ENCODE measurements at places on chromosomes 4 and X.

DNA sequence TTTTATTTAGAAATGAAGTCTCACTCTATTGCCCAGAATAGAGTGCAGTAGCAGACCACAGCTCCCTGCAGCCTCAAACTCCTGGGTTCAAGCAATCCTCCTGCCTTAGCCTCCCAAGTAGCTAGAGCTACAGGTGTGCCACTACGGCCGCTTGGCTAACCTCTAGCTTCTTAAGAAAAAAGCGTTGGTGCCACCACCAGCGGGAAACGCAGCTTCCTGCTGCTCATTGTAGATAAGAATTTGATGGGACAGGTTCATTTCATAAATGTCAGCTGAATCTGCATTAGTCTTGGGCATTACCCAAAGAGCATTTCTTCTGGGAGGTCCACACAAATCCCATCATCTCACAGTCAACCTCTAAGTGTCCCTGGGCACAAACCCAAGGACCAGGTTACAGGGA, 33.2 kb upstream of the NAP1L5 start:
- DNase-seq: no peak

GRCh38 chr4:55625835-55626234, 10.3 kb downstream of the NMU start:
- no peak for DNase-seq

DNA sequence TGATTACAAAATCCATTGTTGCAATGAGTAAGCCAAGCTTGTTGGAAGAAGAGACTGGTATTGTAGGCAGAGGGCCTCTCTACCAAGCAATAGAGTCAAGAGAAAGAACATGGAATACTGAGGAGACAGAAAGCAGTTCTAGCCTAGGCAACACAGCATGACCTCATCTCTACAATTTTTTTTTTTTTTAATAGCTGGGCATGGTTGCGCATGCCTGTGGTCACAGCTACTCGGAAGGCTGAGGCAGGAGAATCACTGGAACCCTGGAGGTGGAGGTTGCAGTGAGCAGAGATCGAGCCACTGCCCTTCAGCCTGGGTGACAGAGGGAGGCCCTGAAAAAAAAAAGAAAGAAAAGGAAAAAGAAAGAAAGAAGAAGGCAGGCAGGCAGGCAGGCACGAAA, 11.7 kb upstream of the ZBTB33 start:
- no peak for DNase-seq

DNA sequence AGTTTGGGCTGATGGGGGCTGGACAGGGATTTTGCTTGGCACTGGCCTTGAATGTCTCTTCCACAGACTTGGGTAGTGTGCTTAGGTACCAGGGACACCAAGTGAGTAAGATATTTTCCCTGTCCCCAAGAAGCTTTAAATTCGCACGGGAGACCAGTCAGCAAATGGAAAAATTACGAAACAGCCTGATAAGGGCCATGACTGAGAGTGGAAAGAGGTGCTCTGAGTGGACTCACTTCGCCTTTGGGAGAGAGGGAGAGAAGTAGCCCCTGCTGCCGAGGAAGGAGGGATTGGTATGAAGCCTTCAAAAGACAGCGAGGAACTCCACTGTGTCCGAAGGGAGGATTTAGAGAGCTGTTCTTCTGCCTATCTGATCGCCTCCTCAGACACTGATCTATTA, 2.6 kb downstream of the LSM6 start:
- DNase-seq: no peak

- DNase-seq: peak; percentile 52
Measured at GRCh38 chr4:184437565-184438265, 36.6 kb downstream of the IRF2 start.

GRCh38 chr4:18961266-18961665, 939.7 kb upstream of the LCORL start:
- no peak for DNase-seq

GRCh38 chr4:169201222-169202144, 69.3 kb downstream of the SH3RF1 start:
- no peak for DNase-seq

GRCh38 chrX:46456125-46456922, 88.9 kb downstream of the ZNF674 start:
- DNase-seq: no peak

- no peak for DNase-seq
Measured at GRCh38 chrX:123959281-123960063, 2.0 kb upstream of the STAG2 start.

DNA sequence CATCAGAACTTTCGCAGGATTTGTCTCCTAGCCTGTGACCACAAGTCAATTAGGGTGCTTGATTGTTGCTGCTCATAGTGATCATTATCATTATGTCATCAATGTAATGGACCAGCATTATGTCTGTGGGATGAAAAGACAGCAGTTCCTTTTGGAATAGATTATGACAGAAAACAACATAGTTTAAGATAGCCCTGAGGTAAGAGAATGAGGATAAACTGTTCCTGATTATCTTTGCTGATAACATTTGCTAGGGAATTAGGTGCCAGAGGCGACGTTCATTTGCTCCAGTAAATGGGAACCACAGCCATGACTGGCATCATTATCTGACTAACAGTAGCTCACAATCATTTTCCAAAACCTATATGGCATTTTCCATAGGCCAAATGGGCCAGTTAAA, 12.7 kb upstream of the THOC2 start:
- no peak for DNase-seq

GRCh38 chrX:9955506-9955905, 11.7 kb upstream of the CLDN34 start:
- DNase-seq: no peak

GRCh38 chr4:79178760-79179159, 147.1 kb downstream of the NAA11 start:
- no peak for DNase-seq

DNA sequence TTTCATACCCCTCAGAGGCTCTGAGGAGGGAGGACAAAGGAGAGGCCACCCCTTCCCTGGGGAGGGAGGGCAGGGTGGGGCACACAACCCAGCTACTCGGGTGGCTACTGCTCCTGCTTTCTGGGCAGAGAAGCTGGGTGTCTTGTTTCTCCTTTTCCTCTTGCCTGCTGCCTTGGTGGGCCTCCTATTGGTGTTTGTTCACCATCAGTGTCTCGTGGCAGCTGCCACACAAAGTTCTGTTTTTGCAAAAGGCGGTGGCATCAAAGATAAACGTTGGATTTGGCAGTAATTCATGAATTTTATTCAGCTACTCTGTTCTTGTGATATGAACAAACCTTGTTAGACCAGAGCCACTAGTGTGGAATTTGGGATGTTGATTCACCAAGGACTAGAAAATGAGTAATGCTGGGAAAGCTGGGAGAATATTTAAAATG, 153.0 kb upstream of the SCML1 start:
- DNase-seq: no peak

GRCh38 chr4:29405116-29405515, 1315.1 kb upstream of the PCDH7 start:
- no peak for DNase-seq

- DNase-seq: no peak
Measured at GRCh38 chrX:20271730-20272129, 5.0 kb upstream of the RPS6KA3 start.

GRCh38 chr4:41644288-41644914, 104.1 kb downstream of the PHOX2B start:
- DNase-seq: no peak

DNA sequence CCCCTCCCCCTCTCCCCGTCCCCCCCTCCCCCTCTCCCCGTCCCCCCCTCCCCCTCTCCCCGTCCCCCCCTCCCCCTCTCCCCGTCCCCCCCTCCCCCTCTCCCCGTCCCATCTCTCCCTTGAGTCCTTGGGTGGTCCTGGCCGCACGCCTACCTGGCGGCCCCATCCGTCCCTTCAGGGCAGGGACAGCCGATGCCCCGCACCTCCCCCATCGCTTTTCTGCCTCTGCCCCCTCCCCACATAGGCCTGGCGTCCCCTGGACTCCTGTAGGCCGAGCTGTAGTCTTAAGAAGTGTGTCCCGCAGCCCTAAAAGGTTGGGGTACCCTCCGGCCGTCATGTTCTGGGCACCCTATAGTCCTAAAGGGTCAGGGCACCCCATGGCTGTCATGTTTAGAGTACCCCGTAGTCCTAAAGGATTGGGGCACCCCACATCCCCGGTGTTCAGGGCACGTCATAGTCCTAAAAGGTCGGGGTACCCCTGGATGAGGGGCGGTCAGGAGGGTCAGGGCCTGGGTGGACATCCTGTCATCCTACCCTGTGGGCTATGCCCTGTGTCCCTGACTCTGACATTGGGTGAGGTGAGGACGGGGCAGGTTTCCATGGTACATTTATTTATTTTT, 10.8 kb upstream of the GTPBP6 start:
- DNase-seq: no peak

- DNase-seq: no peak
Measured at GRCh38 chrX:39725928-39726619, 371.7 kb downstream of the BCOR start.

DNA sequence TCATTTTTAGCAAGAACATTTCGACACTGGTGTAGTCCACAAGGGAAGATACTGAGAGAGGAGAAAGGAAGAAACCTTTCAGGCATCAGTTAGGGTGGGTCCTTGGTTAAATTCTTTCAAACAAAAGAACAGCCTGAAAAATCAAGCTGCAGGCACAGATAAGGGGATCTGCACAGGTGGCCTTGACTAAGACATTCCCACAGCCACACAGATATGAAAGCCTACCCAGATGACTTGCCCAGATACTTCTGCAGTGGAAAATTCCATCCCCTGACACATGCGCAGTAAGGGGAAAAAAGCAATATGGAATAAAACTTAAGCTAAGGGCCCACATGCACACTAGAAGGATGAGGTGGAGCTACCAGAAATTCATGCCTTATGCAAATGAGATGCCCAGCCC, 8.9 kb upstream of the TMEM165 start:
- no peak for DNase-seq
